Stimulated activated CD4-positive, alpha-beta T cell treated with anti-CD3 and anti-CD28 coated beads, TNF-alpha, amount 100 ng/mL, for 4 hours (primary cell): ENCODE measurements at places on chromosomes 3 and 15.

- no peak for DNase-seq
Measured at GRCh38 chr15:41941644-41942415, 30.5 kb downstream of the EHD4 start.

GRCh38 chr3:71803248-71803647, 18.3 kb upstream of the PROK2 start:
- no peak for DNase-seq

GRCh38 chr3:183527428-183528379, 27.8 kb downstream of the KLHL6 start:
- DNase-seq: no peak

- no peak for DNase-seq
Measured at GRCh38 chr3:120615847-120616609, 19.9 kb downstream of the NDUFB4 start.

DNA sequence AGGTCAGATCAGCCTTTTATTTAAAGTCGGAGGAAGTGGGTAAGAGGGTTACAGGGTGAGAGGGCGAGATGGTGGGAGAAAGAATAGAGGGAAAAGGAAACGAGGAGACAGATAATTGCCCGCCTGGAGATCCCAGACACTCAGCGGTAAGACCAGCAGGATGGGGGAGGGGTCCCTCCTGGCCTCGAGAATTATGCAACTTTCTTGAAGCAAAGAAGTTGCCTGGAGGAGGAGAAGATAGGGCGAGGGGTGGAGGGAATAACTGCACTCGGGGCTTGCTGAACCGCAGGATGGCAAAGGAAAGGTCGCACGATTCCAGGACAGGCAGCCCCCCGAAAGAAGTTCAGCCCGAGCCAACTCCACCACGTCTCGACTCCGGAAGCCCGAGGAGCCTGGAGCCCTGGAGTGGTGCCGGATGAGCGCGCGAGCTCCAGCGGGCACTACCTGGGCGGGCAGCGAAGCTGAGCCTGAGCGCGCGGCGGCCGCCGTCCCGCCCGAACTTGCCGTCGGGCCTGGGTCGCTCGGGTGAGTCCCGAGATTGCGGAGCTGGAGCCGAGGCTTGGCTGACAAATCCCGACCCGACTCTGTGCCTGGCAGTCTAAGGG, 402 bp downstream of the WWTR1 start:
- DNase-seq: no peak

GRCh38 chr3:180911876-180912303, 580 bp upstream of the FXR1 start:
- no peak for DNase-seq

- DNase-seq: no peak
Measured at GRCh38 chr3:151478335-151478697, 17.5 kb upstream of the IGSF10 start.

DNA sequence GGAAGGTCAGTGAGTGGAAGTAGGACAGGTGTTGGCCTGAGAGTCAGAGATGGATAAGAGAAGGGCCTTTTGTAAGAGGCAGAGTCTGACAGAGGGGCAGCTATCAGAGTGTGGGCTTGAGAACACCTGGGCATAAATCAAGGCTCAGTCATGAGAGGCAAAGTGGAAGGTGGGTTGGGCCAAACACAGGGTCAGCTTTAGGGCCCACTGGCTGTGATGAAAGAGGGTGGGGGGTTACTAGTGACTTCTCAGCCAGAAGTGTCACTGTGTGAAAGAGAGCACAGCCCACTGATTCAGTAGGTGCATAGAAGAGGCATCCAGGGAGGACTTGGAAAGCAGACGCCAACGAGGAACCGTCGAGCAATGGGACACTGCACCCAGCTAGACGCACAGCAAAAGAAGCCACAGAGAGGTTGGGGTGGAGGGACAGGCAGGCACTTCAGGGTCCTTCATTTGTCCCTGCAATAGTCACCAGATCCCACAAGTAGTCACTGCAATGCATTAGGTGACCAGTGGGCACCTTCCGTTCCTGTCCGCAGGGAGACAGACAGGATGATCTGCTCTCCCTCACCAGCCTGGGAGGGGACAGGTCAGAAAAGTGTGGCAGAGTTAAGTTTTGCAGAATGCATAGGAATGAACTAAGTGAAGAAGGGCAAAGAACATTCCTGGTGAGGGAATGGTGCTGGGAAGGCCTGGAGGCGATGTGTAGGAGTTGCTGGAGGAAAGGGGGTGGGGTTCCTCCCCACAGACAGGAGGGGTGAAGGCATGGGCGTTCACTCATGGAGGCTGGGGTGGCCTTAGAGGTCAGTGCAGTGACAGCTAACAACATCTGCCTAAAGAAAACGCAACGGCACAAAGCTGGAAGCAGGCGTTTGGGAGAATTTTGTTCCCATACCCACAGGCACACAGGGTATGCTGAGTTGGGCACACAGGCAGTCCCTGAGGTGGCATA, 36.3 kb downstream of the MESD start:
- no peak for DNase-seq

DNA sequence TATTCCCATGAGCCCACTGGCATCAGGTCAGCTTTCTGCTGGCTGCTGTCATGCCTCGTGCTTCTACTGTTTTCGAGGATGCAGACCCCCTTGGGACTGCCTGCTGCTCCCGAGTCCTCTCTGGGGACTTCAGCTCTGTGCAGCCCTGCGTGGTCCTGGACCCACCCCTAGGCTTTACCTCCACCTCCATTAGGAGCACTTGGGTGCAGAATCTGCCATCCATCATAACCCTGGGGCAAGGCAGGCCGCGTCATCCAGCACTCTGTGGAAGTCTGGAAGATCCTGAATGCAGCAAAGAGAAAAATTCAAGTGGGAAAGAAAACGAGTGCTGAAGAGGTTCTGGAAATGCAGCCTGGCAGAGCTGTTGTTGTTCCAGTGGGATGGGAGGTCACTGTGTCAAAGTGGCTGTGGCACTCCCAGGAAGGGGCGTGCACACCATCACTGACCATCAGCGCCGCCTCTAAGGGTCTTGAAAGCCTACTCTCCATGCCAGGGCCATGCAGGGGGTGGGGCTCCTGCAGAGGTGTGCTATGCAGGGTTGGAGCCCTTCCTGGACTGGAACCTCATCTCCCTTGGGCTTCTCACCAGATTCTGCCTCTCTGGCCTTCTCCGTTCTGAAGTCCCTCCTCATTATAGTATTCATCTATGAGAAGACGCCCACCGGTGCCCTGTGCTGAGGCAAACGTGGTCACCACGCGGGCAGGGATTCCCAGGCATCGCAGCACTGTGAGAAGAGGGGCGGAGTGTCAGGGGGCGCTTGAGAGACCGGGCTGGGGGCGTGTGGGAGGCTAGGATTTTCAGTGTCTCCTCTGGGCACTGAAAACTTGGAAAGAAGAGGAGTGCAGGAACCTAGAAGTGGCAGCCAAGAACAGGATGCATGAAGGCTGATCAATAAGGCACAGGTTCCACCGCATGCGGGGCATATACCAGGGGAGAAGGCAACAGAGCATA, 12.5 kb downstream of the EPB42 start:
- DNase-seq: no peak

DNA sequence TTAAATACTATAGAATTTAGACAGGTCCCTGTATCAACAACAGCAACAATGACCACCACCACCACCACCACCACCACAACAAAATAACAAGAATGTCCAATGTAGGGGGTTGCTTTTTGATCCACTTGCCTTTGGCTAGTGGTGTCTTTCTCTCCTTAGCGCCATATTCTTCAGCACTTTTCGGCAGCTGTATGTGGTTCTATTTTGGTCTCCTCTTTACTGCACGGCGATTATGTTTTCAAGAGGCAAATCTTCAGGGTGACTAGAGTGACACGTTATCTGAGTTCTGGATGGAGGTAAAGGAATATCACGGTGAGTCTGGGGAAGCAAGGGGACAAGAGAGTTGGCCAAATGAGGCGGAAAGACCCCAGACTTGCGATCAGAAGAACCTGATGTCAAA, 56.1 kb downstream of the ST6GAL1 start:
- no peak for DNase-seq

DNA sequence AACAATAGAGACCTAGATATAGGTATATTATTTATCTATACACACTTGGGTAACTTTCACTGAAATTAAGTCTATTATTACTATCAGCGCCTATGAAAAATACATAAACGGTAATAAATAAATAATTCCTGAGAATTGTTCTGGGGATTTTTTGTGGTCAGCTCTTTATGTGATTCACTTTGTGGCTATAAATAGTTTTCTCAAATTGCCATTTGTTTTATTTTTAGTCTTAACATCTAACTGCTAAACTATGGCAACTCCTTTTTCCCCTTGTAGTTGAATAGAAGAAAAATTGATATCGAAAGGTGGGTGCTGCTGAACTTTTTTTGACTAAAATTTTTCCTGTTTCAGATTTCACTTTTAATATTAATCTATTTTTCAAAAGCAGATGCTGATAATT, 189.0 kb downstream of the VGLL3 start:
- no peak for DNase-seq

- DNase-seq: no peak
Measured at GRCh38 chr3:63998852-63999754, 24.2 kb downstream of the PSMD6 start.
